Pulmonary artery endothelial cell (primary cell): ENCODE measurements at places on chromosomes 2 and 18. TPM values are rescaled to one million over a fixed set of nuclear protein-coding genes. Genes with fewer than 3 reads are reported as not detected.

The DOK1 gene
- total RNA-seq: 15.7 and 20.9 TPM in 2 replicates

The OR6B2 gene
- not detected in 2 replicates for total RNA-seq

The SERPINB3 gene
- not detected in 2 replicates for total RNA-seq

The SETBP1 gene
- 3.7 and 4.0 TPM in 2 replicates for total RNA-seq

The RFTN2 gene
- 6.5 and 13.8 TPM in 2 replicates for total RNA-seq

The GPR75 gene
- 0.92 and 1.8 TPM in 2 replicates for total RNA-seq

The LRP1B gene
- 0.20 TPM in 1 of 2 replicates, not detected in the other for total RNA-seq
